ENCODE measurements at places on chromosomes 6 and 20.

- DNase-seq: no peak
These were observed 143.5 kb upstream of the MOCS1 start for GRCh38 chr6:40077736-40078135.

GRCh38 chr20:2084703-2085102, 16.9 kb upstream of the STK35 start:
- no peak for DNase-seq

- no peak for DNase-seq
These were observed 219.3 kb downstream of the BCKDHB start for GRCh38 chr6:80325742-80326141.

- no peak for DNase-seq
These were observed 77.8 kb downstream of the COL9A1 start for GRCh38 chr6:70225055-70225454.

DNA sequence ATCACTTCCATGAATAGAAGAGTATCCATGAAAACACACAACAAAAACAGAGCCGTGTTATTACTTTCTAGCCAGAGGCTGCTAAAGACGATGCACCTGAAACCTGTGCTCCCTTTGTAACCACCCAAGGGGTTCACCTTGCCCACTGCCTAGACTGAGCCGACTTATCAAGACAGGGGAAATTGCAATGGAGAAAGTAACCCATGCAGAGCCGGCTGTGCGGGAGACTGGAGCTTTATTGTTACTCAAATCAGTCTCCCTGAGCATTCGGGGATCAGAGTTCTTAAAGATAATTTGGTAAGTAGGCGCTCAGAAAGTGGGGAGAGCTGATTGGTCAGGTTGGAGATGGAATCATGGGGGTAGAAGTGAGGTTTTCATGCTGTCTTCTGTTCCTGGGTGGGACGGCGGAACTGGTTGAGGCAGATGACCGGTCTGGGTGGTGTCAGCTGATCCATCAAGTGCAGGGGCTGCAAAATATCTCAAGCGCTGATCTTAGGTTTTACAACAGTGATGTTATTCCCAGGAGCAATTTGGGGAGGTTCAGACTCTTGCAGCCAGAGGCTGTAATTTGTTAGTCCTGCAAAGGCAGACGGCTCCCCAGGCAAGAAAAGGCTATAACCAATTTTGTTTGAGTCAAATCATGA, 366.6 kb downstream of the PREX1 start:
- DNase-seq: no peak

DNA sequence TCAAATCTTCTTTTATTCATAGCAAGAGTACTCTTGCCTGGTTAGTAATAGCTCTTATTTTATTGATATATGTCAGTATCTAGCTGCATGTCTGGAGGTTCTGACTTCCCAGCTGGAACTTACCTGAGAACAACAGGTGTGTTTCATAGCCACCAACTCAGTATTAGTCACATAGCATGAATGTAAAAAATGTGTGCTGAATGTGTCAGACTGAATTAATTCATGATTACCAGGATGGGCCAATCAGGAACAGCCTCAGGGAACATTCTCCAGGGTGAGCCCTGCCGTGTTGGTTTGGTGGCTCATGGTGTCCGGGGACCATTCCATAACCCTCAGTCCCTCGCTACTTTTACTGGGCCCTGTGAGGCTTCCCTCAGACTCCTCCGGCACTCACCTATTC, 99.7 kb downstream of the TULP4 start:
- DNase-seq: no peak

- DNase-seq: no peak
These were observed 221.3 kb downstream of the GRIK2 start for GRCh38 chr6:101614774-101615173.

DNA sequence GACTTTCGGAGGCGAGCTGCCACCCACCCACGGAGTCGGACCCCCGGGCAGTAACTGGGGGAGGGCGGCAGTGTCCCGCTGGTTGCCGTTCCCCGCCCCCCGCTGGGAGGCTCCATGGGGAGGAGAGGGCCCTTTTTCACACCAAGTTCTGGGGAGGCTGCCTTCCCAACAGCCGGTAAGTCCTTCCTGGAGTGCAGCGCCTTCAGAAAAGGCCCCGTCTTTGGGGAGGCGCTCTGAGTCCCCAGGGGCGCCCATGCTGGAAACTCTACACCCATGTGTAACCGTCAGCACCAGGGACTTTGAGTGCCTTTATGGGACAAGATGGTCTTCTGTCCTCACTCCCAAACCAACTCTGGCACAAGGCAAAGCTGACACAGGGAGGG, 430 bp upstream of the SOX18 start:
- DNase-seq: no peak
